Daoy (cell line): ENCODE measurements at places on chromosomes 13 and 19. TPM values are rescaled to one million over a fixed set of nuclear protein-coding genes. Genes with fewer than 3 reads are reported as not detected.

Gene ZNF625
- 6.3 and 14.0 TPM in 2 replicates for total RNA-seq

Gene NOVA2
- not detected in 2 replicates for total RNA-seq

Gene MAST1
- 0.11 and 0.57 TPM in 2 replicates for total RNA-seq

Gene CEACAM19
- 0.23 and 0.42 TPM in 2 replicates for total RNA-seq

Gene SMIM7
- 167 and 170 TPM in 2 replicates for total RNA-seq

Gene ATP4A
- total RNA-seq, result not detected in 2 replicates

Gene CD79A
- not detected in 2 replicates for total RNA-seq

Gene ZNF419
- 2.8 and 8.4 TPM in 2 replicates for total RNA-seq

Gene UBL5
- total RNA-seq, result 467 and 704 TPM in 2 replicates

Gene C13orf42
- not detected in 2 replicates for total RNA-seq

Gene LILRB3
- not detected in 2 replicates for total RNA-seq

Gene KCNJ14
- 1.8 and 3.8 TPM in 2 replicates for total RNA-seq

DNA sequence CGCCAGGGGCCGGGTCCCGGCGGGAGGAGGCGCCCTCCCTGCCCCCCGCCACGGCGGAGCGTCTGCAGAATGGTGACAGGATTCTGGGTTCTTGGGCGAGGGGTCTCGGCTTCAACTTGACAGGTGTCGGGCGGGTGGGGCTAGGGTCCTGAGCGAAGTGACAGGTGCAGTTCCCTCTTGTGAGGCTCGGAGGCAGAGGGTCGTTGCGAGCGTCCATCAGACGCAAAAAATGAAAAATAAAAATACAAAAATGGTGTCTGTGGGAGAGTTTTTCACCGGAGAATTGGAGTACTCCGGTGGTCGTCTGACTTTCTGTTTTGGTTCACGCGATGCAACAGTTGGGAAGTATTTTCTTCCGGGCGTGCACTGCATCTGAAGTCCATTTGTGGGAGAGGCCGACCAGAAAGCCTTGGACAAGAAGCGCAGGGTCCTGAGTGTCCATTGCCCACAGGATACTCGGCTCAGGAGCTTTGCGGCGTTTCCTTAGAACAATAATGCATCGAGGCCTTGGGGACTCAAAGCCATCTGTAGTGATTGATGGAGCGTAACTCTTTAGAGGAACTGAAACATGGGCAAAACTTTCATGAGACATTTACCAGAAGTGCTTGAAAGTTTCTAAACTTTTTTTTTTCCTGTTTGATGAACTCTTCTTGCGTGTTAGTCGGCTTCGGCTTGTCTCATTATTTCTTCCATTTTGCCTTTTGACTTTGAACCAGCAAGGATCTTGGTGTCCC lies 759 bp downstream of the RB1 start:
- DNase-seq, result peak; percentile 31

DNA sequence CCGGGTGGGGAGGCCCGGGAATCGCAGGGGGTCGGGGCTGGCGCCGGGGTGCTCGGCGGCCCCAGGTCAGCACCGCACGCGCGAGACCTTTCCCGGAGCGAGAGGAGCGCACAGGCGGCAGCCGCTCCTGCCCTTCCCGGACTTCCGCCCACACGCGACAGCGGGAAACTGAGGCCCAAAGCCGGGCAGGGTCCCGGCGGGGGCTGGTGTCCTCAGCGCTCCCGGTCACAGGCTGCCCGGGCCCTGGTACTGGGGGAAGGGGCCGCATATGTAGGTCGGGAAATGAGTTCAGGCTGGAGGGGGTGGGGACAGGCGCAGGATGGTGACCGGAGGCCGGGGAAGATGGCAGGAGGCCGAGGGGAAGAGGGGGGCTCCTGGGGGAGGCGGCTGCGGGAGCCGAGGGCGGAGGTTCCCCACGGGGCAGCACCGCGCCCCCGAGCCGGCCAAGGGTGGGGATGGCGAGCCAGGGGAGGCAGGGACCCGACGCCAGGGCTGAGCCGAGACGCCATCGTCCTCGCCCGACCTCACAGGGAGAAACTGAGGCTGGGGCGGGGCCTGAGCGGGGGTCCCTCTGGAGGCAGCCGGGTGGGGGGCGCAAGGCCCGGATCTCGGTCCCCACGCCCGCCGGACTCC lies 662 bp downstream of the CBARP start:
- no peak for DNase-seq

DNA sequence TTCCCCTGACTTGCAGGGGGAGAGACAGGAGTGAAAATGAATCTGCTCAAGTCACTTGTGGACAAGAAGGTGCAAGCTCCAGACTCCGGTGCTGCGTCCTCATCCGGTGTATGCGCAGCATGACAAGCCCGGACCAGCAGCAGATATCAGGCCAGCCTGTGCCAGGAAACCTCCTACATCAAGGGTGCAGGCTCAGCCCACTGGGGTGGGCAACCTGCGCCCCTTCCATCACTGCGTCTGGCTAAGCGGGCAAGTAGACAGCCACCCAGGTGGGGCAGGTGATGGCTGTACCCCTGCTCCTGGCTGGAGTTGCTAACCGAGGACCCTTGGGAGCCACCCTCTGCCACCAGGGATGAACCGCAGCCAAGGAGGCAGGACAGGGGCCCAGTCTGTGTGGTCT lies 32.9 kb upstream of the SLC15A1 start:
- no peak for DNase-seq

GRCh38 chr19:34067861-34068271 lies 104.4 kb upstream of the LSM14A start:
- peak; percentile 71 for DNase-seq

DNA sequence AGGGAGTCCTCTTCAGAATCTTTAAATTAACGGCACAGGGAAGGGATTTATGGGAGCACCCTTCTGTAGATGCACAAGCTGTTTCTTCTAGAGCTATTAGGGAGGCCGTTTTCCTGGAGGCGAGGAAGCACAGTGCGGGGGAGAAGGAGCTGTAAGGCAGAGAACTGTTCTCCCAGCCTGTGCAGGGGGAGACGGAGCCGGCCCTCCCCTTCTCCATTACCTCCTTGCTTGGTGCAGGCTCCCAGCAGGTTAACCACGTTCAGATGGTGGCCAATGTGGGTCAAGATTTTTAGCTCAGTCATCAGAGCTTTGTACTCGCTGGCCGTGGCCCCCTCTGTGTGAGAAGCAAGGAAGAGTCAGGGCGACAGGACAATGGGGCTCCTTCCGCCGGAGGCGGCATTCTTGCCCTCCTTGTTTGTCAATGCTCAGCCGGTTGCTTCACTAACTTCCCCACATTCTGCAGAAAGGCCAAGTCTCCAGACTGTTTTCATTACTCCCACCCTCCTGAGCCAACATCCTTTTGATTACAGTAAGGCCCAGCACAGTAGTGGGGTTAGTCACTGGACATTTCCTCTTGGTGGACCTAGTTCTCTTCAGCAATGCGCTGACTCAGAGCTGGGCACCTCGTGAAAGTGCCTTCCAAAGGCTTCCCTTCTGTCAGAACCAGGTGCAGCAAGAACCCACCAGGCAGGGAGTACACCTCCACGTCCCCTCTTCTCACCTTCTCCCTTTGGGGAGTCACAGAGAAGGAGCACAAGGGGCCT lies 165.4 kb downstream of the FLT1 start:
- peak; percentile 60 for DNase-seq

DNA sequence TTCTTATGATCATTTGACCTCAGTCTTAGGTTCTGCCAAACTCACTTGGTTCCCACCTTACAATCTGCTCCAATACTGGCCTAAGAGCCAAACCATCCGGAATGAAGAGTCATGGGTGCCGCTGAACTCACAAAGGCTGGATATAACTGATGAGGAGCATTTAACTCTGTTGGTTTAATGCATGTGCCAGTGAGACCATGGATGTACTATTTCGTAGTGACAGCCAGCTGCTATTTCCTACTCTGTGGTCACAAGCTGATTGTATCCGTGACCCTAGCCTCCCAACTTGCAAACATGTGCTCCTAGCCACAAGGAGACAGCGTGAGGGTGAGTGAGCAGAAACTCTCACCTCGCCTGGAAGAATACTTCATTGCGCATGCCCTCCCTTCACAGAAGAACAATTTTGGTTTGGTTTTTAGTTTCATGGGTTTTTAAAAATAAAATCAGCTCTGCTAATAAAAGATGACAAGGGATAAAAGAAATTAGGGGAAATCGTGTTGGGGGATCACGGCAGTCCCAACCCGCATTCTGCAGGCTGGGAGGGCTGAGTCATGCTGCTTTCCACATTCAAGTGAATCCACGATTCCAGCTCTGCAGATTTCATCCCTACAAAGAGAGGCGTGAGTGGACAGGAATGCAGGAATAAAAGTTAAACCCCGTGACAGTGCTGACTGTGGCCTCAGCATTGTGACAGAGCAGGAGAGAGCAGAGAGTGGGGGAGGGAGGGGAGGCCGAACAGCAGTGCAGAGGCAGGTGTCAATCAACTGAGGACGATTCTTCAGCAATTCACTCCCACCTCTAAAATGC lies 66.8 kb upstream of the RAP2A start:
- DNase-seq, result peak; percentile 6

GRCh38 chr13:101522607-101523006 lies 70.1 kb downstream of the ITGBL1 start:
- DNase-seq, result no peak

GRCh38 chr13:20332361-20333096 lies 100.4 kb upstream of the GJB6 start:
- DNase-seq, result no peak

DNA sequence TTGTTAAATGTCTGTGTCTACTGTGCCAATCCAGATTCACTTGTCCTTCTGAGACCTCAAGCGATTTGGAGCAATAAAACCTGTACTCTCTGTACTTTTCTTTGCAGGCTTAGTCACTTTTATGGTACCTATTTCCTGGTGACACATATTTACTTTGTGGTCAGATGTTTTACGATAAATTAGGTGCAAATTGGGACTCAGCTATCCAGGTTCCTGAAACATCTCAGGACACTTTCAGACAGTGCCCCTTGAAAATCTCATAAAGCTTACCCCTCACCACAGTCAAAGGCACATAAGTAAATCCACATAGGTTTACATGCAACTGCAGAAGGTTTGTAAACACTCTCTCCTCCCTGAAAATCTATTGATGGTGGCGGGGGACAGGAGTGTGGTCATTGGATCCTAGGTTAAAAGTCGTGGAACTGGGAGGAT lies 438.8 kb downstream of the EFNB2 start:
- DNase-seq, result peak; percentile 44

DNA sequence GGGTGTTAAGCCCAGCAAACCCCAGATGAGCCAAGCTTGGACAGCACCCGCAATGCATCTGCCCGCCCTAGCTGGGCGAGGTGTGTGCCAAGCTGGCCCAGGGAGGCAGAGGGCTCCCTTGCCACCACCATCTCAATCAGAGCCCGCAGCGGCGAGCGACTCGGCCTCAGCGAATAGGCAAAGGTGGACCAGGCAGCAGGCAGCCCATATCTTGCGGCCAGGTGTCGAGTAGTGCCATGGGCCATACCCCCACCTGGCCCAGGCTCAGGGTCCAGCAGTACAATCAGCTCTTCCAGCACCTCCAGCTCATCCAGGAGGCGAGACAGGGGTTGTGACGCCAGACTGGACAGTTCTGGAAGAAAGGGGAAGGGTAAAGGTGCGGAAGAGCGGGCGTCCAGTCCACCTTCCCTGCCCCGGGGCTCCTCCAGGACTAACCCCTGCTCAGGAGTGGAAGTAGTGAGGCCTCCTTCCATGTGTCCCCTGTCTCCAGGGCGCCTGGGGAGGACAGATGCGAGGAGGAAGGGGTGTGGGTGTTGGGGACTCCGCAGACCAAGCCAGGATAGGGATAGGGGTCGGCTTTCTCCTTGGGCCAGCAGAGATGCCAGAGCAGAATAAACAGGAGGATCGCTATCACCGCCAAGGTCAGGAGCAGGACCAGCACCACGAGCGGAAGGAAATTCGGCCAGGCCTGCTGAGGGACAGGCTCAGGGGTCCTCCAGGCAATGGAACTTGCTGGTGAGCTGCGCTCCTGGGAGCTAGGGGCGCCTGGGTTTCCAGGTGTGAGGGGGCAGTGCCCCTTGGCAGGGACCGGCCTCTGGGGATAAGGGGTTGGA lies 2.8 kb downstream of the IGFLR1 start:
- DNase-seq, result no peak

- DNase-seq, result peak; percentile 71
Measured at GRCh38 chr19:57803594-57804325, 11.0 kb downstream of the ZNF552 start.

DNA sequence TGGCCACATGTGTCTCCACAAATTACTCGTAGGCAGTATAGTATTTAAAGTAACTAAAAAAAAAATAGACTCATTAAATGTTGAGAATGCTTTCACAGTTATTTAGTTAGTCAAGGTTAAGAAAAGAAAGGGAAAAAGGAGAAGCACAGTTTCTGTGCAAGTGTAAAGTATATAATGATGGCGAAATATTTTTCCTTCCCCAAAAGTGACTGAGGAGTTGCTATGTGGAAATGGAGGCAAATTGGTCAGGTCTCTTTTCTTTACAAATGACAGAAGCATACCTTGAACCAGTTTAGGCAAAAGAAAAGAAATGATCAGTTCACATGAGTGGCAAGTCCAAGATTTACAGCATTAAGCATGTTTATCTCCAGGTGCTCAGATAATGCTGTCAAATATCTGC lies 18.0 kb downstream of the CSNK1A1L start:
- no peak for DNase-seq
